ENCODE measurements at places on chromosomes 7 and 10.

DNA sequence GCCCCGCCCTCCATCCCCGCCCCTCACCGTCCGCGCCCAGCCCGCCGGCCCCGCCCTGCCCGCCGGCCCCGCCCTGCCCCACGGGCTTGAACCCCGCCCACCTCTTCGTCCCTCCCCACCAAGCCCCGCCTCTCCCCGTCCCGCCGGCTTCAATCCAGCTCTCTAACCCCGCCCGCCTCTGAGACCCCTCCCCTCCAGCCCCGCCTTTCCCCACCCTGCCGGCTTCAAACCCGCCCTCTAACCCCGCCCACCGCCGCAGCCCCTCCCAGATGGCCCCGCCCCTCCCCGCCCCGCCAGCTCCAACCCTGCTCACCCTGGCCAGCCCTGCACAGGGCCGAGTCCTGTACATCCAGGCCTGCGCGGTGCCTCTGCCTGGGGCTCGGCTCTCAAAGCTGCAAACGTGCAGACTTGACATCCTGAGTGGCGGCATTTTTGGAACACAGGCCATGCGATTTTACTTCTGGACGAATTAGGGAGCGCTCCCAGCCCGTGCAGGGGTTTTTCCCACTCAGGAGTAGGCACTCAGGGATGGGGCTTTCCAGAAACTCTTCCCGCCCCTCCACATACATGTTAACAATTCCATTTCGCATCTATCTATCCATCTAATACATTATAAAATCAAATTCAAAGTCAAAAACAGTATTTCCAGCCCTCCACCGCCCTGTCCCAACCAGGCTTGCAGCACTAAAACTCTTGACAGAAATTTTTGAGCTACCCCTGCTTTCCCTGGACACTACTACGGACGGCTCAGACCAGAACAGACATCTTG, 477 bp upstream of the NMT2 start:
- DNase-seq = no peak

- DNase-seq = no peak
Measured at GRCh38 chr7:2508327-2509215, 11.0 kb upstream of the LFNG start.

GRCh38 chr7:74097937-74098614, 14.5 kb downstream of the LIMK1 start:
- DNase-seq = no peak

DNA sequence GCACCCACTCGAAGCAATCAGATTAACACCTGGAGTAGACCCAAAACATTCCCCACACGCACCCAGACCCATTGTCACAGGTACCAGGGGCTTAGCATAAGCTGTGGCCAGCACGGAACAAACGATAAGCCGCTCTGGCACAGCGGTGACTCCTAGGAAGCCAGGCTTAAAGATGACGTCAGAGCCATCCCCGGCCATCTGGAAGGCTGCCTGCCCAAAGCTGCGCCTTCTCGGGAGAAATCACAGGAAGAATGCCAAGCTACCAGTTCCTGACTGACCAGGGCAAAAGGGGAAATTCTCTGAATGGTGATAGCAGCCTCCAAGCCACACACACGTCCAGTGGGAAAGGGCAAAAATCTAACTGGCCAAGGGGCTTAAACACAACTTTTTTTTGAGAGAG, 13.0 kb upstream of the WIPI2 start:
- DNase-seq = no peak

GRCh38 chr7:87159538-87159937, 7.3 kb downstream of the DMTF1 start:
- DNase-seq = no peak

DNA sequence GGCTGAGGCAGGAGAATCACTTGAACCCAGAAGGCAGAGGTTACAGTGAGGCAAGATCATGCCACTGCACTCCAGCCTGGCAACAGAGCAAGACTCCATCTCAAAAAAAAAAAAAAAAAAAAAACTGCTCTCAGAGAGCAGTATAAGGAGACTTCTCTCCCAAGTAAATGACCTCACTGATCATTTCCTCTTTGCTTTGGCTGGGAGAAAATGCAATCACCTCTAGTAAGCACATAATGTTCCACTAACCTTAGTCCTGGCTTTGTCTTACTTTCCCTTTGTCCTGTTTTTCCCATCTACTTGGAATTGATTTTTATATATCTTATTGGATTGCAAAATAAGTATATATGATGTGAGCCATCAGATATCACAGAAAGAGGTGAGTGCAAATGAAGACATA, 2.5 kb downstream of the SLC25A13 start:
- no peak for DNase-seq

DNA sequence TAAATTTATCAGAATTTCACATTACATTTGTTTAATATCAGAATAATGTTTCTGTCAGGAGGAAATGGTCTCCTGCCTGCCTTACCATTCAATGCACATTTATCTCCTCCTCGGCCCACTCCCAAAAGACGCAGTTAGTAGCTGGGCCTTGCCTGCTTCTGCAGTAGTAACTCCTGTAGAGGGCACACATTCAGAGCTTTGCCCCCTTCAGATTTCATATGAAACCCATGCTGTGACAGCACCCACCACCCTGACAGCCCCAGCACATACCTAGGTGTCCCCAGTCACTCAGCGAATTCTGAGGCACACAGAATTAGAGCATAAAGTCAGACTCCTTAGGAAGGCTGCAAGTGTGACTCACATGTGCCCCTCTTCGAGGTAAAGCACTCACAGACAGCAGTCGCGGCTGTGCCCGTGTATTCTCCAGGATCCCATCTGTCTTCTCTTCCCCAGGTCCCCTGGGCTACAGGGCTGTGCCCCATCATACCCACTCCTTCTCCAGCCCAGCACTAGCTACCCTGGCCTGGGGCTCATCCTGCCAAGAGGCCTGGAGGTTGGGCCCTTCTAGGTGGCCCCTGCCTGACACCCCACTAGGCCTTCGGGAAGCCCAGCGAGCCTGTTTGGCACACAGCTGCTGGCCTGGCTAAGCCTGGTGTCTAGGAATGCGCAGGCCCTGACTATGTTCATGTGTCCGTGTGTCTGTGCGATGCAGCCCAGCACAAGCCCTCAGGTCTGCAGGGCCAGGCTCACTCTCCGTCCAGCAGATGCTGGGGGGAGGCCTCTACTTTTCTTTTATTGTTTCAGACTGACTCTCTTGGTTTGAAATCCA, 4.7 kb upstream of the DEPP1 start:
- no peak for DNase-seq

GRCh38 chr7:151408839-151409666, 785 bp downstream of the WDR86 start:
- DNase-seq = no peak

DNA sequence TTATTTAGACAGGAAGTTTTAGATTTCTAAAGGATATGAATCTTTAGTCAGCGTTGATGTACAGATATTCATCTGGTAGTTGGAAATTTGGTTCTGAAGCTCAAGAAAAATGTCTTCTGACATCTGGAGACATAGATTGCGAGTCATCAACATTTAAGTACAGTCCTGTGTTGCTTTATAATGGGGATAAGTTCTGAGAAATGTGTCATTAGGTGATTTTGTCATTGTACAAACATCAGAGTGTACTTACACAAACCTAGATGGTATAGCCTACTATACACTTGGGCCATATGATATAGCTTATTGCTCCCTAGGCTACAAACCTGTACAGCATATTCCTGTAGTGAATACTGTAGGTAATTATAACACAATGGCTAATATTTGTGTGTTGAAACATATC, 49.6 kb upstream of the UBN2 start:
- DNase-seq = no peak

- no peak for DNase-seq
Measured at GRCh38 chr10:126068322-126068721, 172.0 kb downstream of the FANK1 start.

- no peak for DNase-seq
Measured at GRCh38 chr7:19262826-19263225, 117.6 kb upstream of the FERD3L start.

DNA sequence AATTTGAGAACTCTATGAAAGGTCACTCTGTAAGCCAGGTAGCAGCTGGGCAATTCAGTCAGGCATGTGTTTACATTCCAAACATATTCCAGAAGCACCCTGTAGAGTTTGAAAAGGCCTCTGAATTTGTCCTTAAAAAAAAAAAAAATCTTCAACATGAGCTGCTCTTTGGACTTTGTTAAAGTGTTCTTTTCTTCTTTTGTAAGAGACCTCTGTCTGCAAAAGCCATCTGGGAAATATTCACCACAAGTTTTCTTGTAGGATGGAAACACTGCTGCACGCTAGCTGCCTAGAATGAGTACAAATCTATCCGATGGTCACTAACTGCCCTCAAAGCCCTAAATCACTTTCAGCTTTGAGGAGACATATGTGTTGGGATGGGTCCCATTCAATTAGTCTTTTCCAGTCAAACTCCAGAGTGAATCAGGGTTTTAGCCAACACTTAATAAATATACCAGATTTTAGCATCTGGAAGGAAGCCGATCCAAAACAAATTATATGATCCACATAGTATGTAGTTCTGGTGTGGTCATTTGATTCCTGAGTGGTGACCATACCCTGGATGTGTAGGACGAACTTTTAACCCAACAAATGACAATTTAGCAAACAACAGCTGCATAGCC, 85.9 kb downstream of the CD36 start:
- DNase-seq = no peak

- DNase-seq = no peak
Measured at GRCh38 chr7:69334701-69335100, 263.6 kb upstream of the AUTS2 start.

DNA sequence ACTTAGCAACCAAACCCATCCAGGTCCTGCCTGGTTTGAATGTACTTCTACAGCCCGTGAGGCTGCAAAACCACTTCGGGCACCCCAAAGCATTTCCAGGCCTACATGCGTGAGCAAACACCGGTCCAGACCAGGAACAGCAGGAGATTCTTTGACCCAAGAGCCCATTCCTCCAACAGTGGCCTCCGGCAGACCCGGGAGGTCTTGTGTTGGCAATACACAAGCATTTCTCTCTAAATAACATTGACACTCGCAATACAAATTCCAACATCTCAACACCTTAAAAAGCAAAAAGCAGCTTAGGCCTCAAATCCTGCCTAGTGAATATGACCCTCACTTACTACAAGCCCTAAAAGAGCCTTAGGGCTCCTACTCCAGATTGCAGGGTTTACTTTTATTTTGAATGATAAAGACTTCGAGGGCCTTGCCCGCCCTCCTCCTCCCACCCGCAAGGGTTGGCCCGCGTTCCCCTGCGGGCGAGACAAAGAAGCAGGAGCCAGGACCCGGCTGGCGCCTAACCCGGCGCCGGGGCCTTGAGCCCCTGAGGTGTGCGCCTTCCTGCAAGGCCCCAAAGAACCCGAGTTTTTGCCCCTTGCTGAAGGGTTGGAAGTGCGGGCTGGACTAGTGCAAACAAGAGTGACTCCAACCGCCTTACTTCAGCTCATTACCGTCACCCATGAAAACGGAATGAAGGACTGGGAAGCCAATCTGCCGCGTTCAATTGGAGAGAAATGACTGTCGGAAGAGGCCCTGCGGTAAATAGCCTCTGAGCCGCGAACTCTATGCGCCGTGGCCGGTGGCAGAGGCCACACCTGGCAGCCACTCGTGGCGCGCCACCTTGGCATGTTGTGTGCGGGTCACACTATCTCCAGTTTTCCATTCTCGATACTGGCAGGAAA, 3.4 kb upstream of the DLX6 start:
- no peak for DNase-seq

DNA sequence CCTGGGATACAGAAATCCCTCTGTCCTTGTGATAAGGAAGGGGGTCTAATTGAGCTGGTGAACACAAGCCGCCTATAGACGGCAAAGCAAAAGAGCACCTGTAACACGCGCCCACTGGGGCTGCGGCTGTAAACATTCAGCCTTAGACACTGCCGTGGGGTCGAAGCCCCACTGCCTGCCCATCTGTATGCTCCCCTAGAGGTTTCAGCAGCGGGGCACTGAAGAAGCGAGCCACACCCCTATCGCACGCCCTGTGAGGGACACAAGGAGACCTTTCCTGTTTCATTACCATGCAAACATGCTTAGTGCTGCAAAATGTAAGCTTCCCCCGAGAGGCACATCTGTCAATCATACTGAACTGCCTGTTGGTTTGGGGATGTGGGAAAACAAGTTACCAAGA, 82.1 kb downstream of the NRP1 start:
- no peak for DNase-seq

DNA sequence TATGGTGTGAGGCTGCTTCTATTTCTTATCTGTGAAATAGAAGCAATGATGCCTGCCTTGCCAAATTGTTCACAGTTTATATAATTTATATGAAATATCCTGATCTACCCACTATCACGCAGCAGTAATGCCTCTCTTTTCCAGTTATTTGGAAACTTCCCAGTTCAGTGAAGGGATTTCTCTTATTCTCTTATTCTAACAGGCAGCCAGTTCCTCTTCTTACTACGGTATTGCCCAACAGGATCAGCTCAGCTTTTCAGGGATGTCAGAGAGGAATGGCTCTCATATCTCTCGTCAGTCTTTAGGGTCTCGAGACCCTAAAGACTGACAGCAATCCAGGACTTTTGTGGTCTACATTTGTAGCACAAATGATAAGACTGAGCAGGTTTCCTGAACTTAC, 215.6 kb downstream of the CREB5 start:
- no peak for DNase-seq

Data from SIG-M5 (cell line).